ENCODE measurements at places on chromosomes 2 and 18. TPM values are rescaled to one million over a fixed set of nuclear protein-coding genes. Genes with fewer than 3 reads are reported as not detected.

DNA sequence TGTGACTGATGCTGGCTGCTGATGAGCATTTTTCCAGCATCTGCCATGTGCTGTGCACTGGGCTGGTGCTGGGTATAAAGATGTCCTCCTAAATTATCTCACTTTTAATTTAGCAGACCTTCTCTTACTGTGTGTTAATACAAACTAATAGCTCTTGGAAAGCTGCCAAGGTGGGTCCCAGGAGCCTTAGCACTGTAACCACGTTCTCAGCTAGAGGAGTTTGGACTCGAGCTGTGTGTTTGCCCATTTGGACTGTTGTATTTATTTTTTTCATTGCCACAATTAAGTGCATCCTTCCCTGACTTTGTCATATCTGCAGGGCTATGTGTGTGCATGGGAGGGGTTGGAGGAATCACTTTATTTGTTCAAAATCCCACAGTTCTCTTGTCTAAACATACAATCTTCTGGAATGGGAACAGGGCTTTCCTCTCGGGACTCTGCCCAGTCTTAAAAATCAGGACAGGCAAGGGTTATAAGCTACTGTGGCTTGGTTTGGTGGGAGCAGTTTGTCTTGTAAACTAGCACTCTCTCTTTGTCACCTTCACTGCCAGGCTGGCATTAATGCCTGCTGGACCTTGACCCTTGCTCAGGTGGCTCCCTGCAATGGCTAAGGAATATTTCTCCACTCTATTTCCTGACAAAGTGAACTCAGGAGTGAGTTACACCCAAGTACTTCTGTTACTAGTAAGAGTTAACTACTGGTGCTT lies 129.7 kb upstream of the MGAT5 start:
- peaks cover 3% of the 10 kb centered on the region for H3K4me1 ChIP-seq
- H3K27me3 ChIP-seq = no peaks in the 10 kb centered on the region

DNA sequence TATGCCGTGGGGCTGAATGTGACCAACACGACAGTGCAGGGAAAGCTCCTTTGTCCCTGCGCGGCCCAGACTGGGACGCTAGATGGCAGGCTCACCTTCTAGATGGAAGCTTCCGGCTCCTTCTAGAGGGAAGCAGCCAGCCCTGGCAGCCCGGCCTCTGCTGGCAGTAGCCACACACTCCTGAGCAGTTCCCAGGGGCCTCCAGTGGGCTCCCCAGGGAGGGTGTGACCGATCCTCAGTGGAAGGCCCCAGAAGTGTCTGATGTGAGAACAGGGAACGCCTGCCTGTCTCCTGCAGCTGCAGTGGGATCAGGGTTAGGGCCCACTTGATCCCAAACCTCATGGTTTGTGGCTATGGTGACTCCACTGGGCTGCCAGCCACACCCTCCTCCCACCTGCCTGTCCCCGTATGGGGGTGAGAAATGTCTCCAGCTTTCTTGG lies 48.5 kb upstream of the LRPPRC start:
- H3K27ac ChIP-seq = no peak overlapping the region
- H3K27me3 ChIP-seq = peaks cover 13% of the 10 kb centered on the region
- no peaks in the 10 kb centered on the region for H3K36me3 ChIP-seq
- DNase-seq = peak; percentile 94

DNA sequence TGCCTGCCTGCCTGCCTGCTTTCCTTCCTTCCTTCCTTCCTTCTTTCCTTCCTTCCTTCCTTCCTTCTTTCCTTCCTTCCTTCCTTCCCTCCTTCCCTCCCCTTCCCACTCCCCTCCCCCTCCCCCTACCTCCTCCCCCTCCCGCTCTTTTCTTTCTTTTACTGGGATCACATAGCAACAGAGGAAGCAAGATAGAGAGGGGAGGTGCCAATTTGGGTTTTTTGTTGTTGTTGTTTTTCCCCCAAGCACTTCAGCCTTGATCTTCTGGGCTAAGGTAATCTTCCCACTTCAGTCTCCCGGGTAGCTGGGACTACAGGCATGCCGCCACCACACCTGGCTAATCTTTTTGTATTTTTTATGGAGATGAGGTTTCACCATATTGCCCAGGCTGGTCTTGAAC lies 20.0 kb downstream of the PPM1B start:
- no peak overlapping the region for H3K4me3 ChIP-seq
- no peaks in the 10 kb centered on the region for H3K36me3 ChIP-seq
- H3K27ac ChIP-seq = no peak overlapping the region
- no peaks in the 10 kb centered on the region for H3K4me1 ChIP-seq
- no peak for DNase-seq

GRCh38 chr2:12728221-12728777 lies 11.6 kb downstream of the TRIB2 start:
- H3K4me3 ChIP-seq = no peak overlapping the region
- no peak for DNase-seq
- no peak overlapping the region for H3K27ac ChIP-seq
- H3K4me1 ChIP-seq = no peaks in the 10 kb centered on the region
- peaks cover 57% of the 10 kb centered on the region for H3K36me3 ChIP-seq
- H3K27me3 ChIP-seq = no peaks in the 10 kb centered on the region

- H3K27me3 ChIP-seq = peaks cover 7% of the 10 kb centered on the region
- no peak for DNase-seq
- H3K4me3 ChIP-seq = no peak overlapping the region
- no peak overlapping the region for H3K27ac ChIP-seq
Observed at GRCh38 chr2:105674401-105674800, 70.3 kb upstream of the NCK2 start.

- H3K4me3 ChIP-seq = no peak overlapping the region
- peaks cover 7% of the 10 kb centered on the region for H3K4me1 ChIP-seq
- no peak overlapping the region for H3K27ac ChIP-seq
- no peak for DNase-seq
- no peaks in the 10 kb centered on the region for H3K36me3 ChIP-seq
Observed at GRCh38 chr2:235066895-235067294, 115.1 kb downstream of the SH3BP4 start.

- peak; percentile 10 for DNase-seq
- H3K4me3 ChIP-seq = no peak overlapping the region
- H3K27ac ChIP-seq = no peak overlapping the region
- H3K4me1 ChIP-seq = peaks cover 10% of the 10 kb centered on the region
- no peaks in the 10 kb centered on the region for H3K36me3 ChIP-seq
Observed at GRCh38 chr2:149430743-149431736, 100.7 kb downstream of the LYPD6 start.

- no peaks in the 10 kb centered on the region for H3K36me3 ChIP-seq
- H3K27ac ChIP-seq = no peak overlapping the region
- no peak overlapping the region for H3K4me3 ChIP-seq
- no peaks in the 10 kb centered on the region for H3K4me1 ChIP-seq
- no peaks in the 10 kb centered on the region for H3K27me3 ChIP-seq
Observed at GRCh38 chr2:41182961-41183360, 731.1 kb upstream of the SLC8A1 start.

TRIM43B gene
- not detected for total RNA-seq

APOB gene
- not detected for total RNA-seq

HOXD1 gene
- total RNA-seq = 0.13 TPM

ACVR1 gene
- 31.3 TPM for total RNA-seq

ZBTB14 gene
- total RNA-seq = 9.5 TPM

All from GM23248 (cell line).